PC-9 (cell line): ENCODE measurements at places on chromosomes 6 and 20. TPM values are rescaled to one million over a fixed set of nuclear protein-coding genes. Genes with fewer than 3 reads are reported as not detected.
A peak's percentile ranks its signal among the peaks of the same experiment; 100 is the strongest.

DNA sequence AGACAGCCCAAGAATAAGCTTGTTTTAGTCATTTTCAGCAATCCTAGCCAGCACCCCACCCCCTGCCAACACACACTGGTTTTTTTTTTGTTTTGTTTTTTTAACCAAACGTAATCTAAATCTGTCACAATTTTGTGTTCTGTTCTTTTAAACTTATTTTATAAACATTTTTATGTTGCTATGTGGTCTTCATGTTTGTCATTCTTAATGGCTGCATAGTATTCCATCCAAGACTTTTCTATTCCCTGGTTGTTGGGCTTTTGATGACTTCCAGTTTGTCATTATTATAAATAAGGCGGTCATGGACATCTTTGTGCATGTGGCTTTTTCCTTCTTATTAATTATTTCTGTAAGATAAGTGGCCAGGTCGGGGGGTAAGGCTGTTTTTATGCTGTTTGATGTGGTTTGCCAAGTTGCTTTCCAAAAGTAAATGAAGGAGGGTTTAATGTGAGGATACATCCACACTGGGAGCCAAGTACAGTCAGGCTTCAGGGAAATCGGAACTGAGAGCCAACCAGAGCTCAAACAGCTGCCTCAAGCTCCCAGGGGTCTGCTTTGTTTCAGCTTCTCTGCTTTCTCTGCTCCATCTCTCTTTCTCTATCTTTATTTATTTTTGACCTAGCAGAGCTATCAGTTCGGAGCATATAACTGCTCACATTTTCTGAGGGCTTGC, 125.8 kb downstream of the VEGFA start:
- H3K27me3 ChIP-seq, result no peaks in the 10 kb centered on the region
- no peak overlapping the region for H3K27ac ChIP-seq
- H3K4me3 ChIP-seq, result no peak overlapping the region
- no peaks in the 10 kb centered on the region for H3K36me3 ChIP-seq
- peaks cover 19% of the 10 kb centered on the region for H3K4me1 ChIP-seq

- no peaks in the 10 kb centered on the region for H3K36me3 ChIP-seq
- H3K4me3 ChIP-seq, result no peak overlapping the region
- H3K4me1 ChIP-seq, result peaks cover 10% of the 10 kb centered on the region
- DNase-seq, result no peak
- H3K27me3 ChIP-seq, result no peaks in the 10 kb centered on the region
- H3K27ac ChIP-seq, result no peak overlapping the region
These were observed 28.1 kb upstream of the AHI1 start for GRCh38 chr6:135525594-135525993.

DNA sequence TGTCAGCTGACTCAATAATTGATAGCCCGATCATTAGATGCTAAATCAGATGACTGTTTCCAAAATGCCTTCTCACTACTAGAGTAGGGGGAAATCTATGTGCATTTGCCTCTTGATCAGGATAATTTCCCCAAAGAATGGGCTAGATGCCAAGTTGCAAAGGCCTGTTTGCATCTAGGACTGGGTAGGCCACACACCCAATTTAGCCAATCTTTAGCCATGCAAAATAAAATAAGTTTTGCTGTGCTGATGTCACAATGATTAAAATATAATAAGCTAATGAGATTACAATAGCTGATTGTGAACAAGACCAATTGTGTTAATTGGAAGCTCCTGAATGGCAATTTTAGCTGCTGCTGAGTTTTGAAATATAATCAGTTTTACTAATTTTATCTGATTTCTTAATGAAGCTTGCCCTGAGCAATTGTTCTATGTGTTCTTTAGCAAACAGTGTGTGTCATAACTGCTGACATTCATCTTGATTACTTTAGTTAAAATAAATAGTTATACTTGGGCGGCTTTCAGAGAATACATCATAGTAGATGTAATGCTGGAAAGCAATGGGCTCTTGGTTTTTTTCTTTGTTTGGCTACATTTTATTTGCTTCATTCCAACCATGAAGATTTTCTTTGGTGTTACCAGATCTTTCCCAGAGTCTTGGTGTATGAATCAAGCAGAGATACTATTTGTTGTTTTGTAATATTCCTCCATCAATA, 973.2 kb upstream of the SLC35B3 start:
- H3K4me1 ChIP-seq, result peaks cover 16% of the 10 kb centered on the region
- no peaks in the 10 kb centered on the region for H3K27me3 ChIP-seq
- peak; percentile 33 for DNase-seq
- no peaks in the 10 kb centered on the region for H3K36me3 ChIP-seq
- no peak overlapping the region for H3K27ac ChIP-seq

- H3K27ac ChIP-seq, result no peak overlapping the region
- H3K27me3 ChIP-seq, result no peaks in the 10 kb centered on the region
- peaks cover 10% of the 10 kb centered on the region; the same call in 1 of the 2 replicates for H3K4me1 ChIP-seq
- H3K4me3 ChIP-seq, result no peak overlapping the region
- no peaks in the 10 kb centered on the region for H3K36me3 ChIP-seq
These were observed 31.3 kb downstream of the BCAS4 start for GRCh38 chr20:50826121-50826520.

DNA sequence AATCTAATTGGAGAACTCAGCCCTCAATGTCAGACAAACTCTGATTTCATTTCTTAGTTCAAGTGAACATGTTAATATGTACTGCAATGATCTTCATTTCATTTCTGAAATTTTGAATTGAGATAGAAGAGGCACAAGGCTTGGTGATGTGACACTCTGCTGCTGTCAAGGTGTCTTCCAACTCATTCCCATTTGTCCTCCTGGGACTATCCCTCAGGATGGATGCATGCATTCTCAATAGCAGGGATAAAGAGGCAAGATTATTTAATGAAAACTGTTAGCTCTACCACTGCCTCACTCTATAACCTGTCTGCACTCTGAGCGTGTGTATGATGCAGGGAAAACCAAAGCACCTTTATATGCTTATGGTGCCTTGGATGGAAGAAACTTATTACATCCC, 78.7 kb downstream of the PLCB1 start:
- peaks cover 6% of the 10 kb centered on the region; the same call in 1 of the 2 replicates for H3K4me1 ChIP-seq
- no peak overlapping the region for H3K4me3 ChIP-seq
- DNase-seq, result no peak
- no peak overlapping the region for H3K27ac ChIP-seq

DNA sequence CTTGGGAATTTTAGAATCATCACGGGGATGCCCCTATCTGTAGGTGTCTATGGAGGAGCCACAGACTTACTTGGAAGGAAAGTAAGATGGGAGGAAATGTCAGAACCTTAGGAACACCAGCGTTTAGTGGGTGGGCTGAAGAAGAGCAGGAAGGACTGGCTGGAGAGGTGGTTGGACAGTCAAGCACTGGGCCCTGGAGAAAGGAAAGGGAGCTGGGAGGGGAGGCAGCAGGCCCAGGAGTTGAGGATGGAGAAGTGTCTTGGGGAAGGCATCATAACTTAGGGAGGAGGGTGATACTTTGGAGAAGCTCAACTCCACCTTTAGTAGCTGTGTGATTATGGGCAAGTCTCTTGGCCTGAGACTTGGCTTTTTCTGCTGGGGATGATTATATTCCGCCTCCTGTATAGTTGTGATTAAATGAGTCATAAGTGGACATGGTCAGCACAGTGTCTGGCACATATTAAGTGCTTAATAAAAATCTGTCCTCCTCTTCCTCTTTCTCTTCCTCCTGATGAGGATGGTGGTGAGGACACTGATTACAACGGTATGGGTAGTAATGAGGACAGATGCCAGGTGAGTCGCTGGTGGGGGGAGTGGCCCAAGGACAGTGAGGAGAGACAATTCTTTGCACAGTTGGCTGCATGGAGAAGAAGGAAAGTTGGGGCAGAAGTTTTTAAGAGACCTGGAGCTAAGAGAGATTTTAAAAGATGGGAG, 125.7 kb downstream of the TOX2 start:
- H3K27me3 ChIP-seq, result no peaks in the 10 kb centered on the region
- no peak overlapping the region for H3K27ac ChIP-seq
- no peak overlapping the region for H3K4me3 ChIP-seq
- DNase-seq, result no peak
- 0 out of 2 replicates have a peak, but pooled peaks cover 4% of the 10 kb centered on the region for H3K36me3 ChIP-seq

DNA sequence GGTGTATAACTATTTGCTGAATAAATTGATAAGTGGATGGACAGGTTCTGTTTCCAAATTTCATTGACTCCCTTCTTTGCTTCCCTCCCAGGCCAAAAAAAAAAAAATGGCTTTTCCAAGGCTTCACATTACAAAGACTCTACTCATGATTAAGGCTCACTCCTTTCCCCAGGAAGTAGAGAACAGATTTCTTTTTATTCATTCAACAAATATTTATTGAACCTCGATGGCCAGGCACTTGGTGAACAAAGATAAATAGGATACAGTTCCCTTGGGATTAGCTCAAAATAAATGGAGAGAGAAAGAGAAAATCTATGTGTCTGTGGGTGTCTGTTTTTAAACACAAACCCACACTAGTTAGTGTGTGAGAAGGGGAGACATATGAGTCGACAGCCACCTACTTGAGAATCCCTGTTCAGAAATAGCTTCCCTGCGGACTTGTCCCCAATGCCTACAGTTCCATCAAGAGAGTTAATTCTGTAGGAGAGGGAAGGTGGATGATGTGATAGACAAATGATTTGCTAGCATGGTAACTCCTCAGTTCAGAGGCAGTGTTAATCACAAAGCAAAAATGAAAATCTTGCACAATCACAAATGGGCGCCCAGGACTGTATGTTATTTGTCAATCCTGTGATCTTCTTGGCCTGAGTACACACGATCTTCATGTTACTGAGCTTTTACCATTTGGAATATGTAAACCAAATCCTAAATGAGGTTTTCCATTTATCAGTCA, 20.3 kb downstream of the TRAF3IP2 start:
- no peaks in the 10 kb centered on the region for H3K27me3 ChIP-seq
- peaks cover 9% of the 10 kb centered on the region; the same call in 1 of the 2 replicates for H3K36me3 ChIP-seq
- DNase-seq, result no peak
- H3K27ac ChIP-seq, result peak overlapping the region; percentile 33

GRCh38 chr20:51804754-51805153, 2.4 kb upstream of the SALL4 start:
- H3K4me1 ChIP-seq, result peaks cover 35% of the 10 kb centered on the region
- no peaks in the 10 kb centered on the region for H3K36me3 ChIP-seq
- DNase-seq, result no peak
- no peak overlapping the region for H3K4me3 ChIP-seq

- H3K4me1 ChIP-seq, result no peaks in the 10 kb centered on the region
- no peaks in the 10 kb centered on the region for H3K36me3 ChIP-seq
- H3K4me3 ChIP-seq, result no peak overlapping the region
- DNase-seq, result no peak
These were observed 219.0 kb upstream of the CST7 start for GRCh38 chr20:24729896-24730605.

DNA sequence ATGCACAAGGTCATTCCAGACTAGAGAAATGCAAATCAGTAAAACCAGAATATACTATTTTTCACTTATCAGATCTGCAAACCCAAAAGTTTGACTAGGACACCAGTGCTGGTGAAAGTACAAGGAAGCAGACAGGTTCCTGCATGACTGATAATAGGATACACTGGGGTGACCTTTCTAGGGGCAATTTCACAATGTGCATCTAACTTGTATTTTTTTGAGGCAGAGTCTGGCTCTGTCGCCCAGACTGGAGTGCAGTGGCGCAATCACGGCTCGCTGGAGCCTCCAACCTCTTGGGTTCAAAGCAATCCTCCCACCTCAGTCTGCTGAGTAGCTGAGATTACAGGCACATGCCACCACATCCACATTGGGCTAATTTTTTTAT, 11.4 kb downstream of the COMMD7 start:
- DNase-seq, result peak; percentile 76
- H3K4me1 ChIP-seq, result peaks cover 30% of the 10 kb centered on the region
- H3K36me3 ChIP-seq, result no peaks in the 10 kb centered on the region
- no peaks in the 10 kb centered on the region for H3K27me3 ChIP-seq
- H3K27ac ChIP-seq, result peak overlapping the region; percentile 82
- no peak overlapping the region for H3K4me3 ChIP-seq

- H3K36me3 ChIP-seq, result no peaks in the 10 kb centered on the region
- peaks cover 98% of the 10 kb centered on the region for H3K27me3 ChIP-seq
- H3K27ac ChIP-seq, result no peak overlapping the region
These were observed 319.6 kb upstream of the QKI start for GRCh38 chr6:163094881-163095280.

The FOXS1 gene
- not detected in 2 replicates for total RNA-seq

The MCHR2 gene
- not detected in 2 replicates for total RNA-seq

The DIDO1 gene
- total RNA-seq, result 56.4 and 61.4 TPM in 2 replicates

The PRICKLE4 gene
- 8.4 and 9.2 TPM in 2 replicates for total RNA-seq

The VSTM2L gene
- total RNA-seq, result 1.4 and 2.3 TPM in 2 replicates

The NUS1 gene
- 17.0 and 22.2 TPM in 2 replicates for total RNA-seq

The SLC35F1 gene
- not detected in 2 replicates for total RNA-seq
